ENCODE measurements at places on chromosomes 13 and 19. TPM values are rescaled to one million over a fixed set of nuclear protein-coding genes. Genes with fewer than 3 reads are reported as not detected.

GRCh38 chr19:16334411-16334810 lies 9.8 kb downstream of the KLF2 start:
- no peak for DNase-seq

The THSD1 gene
- 0.58 TPM for total RNA-seq

The ZNF844 gene
- 12.3 TPM for total RNA-seq

The RAVER1 gene
- total RNA-seq: 21.4 TPM

The ZSCAN4 gene
- not detected for total RNA-seq

The ZNF442 gene
- not detected for total RNA-seq

All from stomach (tissue), 19 donors.